NCI-H526 treated with DMSO at 0.1 percent for 48 hours (cell line): ENCODE measurements at places on chromosomes 12 and 14.

- peak; percentile 23 for DNase-seq
Observed at GRCh38 chr14:26596543-26597061, 1.2 kb downstream of the NOVA1 start.

GRCh38 chr12:124732275-124733075, 131.2 kb downstream of the SCARB1 start:
- no peak for DNase-seq

- DNase-seq, result no peak
Observed at GRCh38 chr14:79084861-79085260, 914.7 kb downstream of the NRXN3 start.

GRCh38 chr12:91931111-91931510, 214.5 kb downstream of the BTG1 start:
- DNase-seq, result no peak

DNA sequence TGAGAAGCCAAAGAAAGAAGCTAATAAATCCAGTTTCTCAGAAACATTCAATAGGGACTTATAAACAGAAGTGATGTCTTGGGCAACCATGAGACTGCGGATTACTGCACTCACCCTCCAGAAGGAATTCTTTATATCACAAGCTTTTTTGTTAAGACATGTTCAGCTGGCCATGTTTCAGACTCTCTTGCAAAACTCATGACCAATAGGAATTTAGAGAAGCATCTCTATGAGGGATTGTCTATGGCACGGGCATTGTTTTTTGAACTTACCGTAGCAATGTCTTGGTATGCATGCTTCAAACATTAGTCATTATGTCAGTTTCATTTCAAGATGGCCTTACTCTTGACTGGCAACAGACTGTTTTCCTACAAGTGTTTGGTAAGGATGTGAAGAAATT, 15.5 kb upstream of the ZNF268 start:
- no peak for DNase-seq

DNA sequence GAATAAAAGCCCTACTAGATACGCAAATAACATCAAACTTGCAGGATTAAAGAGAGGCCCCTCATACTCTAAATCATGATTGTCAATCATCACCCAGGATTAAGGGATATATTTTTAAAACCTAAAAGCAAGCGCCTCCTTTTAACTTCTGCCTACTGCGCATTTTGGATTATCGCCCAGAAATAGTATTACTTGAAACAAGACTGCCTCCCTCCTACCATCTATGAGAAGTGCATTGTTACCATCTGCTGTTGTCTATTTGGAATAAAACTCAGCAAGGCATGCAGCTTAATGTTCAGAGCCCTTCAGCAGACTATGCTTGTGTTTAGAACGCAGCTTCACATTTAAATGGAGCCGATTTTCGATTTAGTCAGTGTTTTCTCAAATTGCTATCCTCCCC, 79.6 kb downstream of the EXOC5 start:
- DNase-seq, result peak; percentile 10

DNA sequence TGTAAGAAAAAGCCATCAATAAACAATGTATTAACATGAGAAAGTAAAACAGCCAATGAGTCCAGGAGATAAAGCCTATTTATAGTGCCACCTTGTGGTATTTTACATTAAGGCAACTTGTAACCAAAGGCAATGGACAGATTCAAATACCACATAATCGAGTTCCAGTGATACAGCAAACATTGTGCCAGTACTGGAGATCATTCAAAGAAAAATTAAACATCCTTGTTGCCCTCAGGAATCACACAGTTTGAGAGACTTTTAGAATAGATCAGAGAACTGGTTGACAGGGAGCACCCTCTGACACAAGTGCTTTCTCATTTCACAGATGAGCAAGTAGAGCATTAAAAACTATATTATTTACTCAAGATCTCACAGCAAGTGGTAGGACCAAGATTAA, 98.1 kb downstream of the DDHD1 start:
- DNase-seq, result peak; percentile 35

- no peak for DNase-seq
Observed at GRCh38 chr14:96838449-96838848, 41.3 kb downstream of the VRK1 start.

GRCh38 chr12:67056329-67056728, 212.8 kb upstream of the CAND1 start:
- DNase-seq, result no peak

GRCh38 chr12:10163084-10163483, 8.8 kb downstream of the OLR1 start:
- DNase-seq, result no peak
